Karpas-422 (cell line): ENCODE measurements at places on chromosomes 7 and 10.

- DNase-seq: no peak
Observed at GRCh38 chr10:84054743-84055142, 84.6 kb upstream of the GHITM start.

GRCh38 chr7:109745677-109746410 lies 1176.2 kb downstream of the DNAJB9 start:
- DNase-seq: no peak

DNA sequence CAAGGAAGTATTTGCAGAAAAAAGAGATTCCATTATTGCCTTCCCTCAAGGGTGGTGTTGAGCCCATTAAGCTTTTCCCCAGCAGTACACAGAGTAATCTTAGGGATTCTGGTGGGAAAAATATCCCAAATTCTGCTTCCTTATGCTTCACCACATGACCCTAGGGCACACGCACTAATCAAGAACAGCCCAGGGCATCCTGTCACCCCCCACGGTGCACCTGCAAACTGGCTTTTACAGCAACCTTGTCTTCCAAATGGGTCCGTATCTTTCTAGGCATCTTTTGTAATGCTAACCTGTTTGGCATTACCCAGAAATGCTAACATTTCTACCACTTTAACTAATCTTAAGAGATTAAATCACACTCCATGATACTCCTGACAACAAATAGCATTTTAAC lies 926 bp upstream of the C7orf33 start:
- DNase-seq: no peak

DNA sequence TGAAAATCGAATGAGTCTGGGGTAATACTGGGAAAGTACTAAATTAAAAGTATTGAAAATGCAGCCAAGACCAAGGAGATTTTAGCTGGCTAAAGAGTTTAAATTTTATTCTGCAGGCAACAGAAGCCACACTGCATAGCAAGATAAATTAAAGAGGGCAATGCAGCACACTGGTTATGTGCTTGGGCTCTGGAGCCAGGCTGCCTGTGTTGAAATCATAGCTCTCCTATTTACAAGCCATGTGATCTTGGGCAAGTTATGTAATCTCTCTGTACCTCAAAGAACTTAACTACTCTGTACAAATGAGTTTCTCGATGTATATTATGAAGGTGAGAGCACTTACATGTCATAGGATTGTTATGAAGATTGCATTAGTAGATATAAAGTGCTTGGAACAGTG lies 9.9 kb downstream of the SLC25A13 start:
- DNase-seq: peak; percentile 37

GRCh38 chr7:69953136-69954067 lies 355.1 kb downstream of the AUTS2 start:
- DNase-seq: peak; percentile 76

DNA sequence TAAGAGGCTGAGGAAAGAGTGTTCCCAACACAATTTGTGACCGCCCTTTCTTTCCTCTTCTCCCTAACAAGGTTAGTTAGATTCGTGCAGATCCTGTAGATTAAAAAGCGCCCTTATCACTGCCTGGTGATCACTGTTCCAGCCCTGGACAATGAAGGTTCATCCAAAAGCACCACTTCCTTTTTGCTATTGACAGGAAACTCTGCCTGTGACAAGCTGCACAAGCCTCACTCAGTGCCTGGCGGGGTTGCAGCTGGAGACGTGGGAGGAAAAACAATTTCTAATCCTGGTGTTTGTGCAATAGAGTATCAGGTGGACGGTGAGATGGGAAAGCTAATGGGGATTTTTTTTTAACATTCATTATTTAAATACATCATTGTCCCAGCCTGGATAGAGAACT lies 105.9 kb upstream of the CAV2 start:
- DNase-seq: no peak

DNA sequence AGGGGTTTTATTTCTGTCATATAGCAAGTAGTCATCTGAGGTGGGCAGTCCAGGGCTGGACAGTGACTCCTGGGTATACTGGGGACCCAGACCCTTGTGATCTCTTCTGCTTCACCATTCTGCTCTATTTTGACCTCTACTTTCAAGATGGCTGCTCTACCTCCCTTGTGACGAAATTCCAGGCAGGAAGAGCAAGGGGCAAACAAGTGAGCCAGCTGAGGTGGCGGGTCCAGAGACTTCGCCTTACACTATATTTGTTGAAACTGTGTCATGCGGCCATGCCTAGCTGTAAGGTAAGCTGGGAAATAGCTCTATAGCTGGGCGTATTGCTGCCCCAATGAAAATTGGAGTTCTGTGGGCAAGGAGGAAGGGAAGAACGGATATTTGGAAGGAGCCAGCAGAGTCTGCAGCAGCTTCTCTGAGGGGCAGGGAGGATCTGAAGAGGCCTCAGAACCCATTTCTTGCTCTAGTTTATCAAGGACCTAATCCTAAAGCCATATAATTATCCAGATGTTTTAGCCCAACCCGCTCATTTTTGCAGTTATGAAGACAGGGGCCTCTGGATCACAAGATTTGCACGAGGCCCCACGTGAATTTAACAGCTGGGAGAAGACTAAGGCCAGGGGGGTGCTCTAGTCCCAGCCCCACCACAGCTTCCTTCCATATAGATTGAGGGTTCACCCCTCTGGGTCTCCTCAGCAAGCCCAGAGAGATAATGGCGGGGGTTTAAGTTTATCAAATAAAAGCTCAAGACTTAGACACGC lies 7.7 kb upstream of the CPA1 start:
- DNase-seq: no peak

- DNase-seq: no peak
Observed at GRCh38 chr10:651692-652091, 37.8 kb downstream of the DIP2C start.

- DNase-seq: no peak
Observed at GRCh38 chr7:142263598-142264380, 5.9 kb upstream of the PRSS58 start.

DNA sequence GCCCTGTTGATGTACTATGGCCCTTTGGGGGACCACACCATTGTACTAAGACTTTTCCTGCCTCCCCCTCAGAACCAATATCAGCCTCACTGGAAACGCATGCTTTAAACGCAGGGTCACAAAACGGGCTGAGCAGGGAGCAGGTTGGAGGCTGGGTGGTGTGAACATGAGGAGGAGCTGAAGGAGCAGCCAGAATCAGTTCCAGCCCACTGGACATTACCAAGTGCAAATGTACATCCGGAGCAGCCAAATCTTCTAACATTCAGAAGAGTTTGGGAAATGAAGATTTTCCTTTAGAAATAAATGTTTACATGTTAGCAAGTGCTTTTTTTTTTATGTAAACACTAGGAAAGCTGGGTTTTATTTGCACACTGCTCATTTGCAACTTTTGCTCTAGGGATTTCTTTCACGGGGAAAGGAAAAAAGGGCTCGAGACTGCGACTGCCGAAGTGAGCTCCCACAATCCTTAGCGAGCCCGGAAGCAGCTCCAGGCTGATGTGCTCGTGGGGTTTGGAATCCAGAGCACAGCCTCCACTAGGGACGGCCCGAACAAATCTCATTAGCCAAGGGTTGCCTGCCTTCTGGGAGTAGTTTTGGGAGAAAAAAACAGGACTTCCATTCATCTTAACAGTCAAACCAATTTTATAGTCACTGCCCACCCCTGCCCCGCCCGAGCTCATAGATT lies 108.0 kb upstream of the YAE1 start:
- no peak for DNase-seq

- no peak for DNase-seq
Observed at GRCh38 chr7:71005109-71005508, 126.8 kb upstream of the GALNT17 start.

DNA sequence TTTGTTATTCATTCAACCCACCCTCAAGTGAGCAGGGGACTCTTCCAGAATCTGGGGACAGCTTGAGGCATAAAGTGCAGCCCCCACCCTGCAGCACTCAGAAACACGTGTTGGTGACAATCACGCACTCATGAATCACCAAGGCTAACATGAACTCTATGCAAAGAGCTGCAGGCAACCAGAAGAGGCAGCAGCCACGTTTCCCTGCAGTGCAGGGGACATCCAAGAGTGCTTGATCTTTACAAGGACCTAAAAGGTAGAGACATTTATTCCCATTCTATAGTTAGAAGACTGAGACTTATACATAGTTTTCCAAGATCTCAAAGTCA lies 135.2 kb upstream of the GDF10 start:
- DNase-seq: no peak

DNA sequence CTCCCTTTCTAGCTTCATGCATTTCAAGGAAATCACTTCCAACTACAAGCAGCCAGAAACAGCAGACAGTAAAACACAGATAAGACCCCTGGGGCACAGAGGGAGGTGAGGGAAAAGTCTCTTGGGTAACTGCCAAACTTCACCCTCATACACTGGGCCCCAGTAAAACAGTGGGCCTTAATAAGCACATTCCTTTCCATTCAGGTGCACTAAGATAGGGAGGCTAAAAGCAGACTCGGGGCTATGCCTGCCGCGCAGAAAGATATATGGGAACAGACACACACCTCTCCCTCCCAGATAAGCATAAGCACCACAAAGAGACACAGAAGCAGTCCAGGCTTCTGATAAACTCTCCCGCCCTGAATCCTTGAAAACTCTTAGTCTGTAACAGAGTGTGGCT lies 117.0 kb downstream of the TYW1B start:
- DNase-seq: no peak

GRCh38 chr7:18352339-18353255 lies 143.0 kb upstream of the HDAC9 start:
- DNase-seq: peak; percentile 76

DNA sequence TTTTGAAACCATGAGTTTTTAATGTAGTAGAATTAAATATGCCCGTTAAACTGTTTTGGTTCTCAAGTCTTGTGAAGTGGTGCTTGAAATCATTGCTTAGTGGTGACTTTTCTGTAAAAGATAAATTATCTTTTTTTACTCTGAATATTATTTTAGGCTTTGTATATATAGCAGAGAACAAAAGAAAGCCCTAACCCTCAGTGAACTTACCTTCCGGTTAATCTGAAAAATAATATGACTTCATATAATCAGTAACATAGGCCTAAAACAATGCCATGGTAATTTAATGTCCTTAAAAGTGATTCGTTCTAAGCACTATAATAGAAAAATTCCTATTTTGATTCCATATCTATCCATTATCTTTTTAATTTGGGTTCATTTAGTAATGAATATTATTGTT lies 21.8 kb downstream of the AKAP9 start:
- DNase-seq: no peak

DNA sequence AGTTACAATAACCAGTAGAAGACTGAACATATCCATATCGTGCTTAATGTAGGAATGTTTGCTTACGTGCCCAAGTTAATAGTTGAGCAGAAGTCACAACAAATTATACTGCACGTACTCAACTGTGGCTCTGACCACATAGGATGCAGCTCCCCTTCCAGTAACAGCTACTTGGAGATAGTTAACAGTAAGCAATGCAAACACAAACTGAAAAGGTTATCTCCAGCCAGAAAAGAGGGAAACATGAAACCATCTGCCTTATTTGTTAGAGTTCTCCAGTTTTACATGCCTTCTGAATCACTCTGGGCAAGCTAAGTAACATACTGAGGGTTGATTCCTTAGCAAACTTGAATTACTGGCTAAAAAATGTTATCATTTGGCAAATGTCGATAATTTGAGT lies 9.8 kb downstream of the DHX32 start:
- DNase-seq: no peak

DNA sequence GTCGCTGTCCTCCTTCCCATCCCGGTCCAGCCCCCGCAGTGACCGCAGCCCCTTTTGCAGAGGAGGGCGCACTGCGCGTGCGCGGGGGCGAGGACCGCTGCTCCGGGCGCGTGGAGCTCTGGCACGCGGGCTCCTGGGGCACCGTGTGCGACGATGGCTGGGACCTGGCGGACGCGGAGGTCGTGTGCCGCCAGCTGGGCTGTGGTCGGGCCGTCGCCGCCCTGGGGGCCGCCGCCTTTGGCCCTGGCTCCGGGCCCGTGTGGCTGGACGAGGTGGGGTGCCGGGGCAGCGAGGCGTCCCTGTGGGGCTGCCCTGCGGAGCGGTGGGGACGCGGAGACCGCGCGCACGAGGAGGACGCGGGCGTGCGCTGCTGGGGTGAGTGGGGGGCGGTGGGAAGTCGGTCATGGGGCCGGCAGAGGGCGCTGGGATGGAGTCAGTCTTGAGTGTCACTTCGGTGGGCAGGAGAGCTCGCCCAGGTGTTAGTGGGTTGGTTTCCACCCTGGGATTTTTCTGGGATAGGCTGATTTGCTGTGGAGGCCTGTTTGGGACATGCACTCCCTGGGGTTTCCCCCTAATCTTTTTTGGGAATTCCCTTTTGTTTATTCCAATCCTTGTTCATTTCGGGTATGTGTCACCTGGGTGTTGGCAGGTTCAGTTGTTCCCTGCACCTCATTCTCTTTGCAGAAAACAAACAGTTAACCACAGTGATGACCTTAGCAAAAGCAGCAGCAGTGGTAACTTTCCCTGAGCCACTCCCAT lies 11.6 kb downstream of the SCART1 start:
- no peak for DNase-seq

DNA sequence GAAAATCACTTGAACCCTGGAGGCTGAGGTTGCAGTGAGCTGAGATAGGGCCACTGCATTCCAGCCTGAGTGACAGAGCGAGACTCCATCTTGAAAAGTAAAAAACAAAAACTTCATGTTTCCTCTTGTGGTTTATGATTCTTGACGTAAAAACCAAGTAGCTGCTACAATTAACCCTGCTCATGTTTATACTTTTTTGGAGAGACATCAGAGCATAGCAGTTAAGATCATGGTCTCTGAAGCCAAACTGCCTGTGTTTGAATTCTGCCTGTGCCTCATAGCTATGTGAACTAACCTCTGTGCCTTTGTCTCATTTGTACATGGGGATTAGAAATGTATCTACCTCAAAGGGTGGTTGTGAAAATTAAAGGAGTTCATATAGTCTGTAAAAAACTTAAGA lies 27.2 kb downstream of the SUV39H2 start:
- no peak for DNase-seq

GRCh38 chr7:31333291-31333690 lies 7.2 kb downstream of the NEUROD6 start:
- DNase-seq: no peak

GRCh38 chr7:101586906-101587677 lies 42.0 kb downstream of the MYL10 start:
- peak; percentile 44 for DNase-seq

GRCh38 chr7:83267141-83267631 lies 104.5 kb upstream of the PCLO start:
- DNase-seq: no peak

DNA sequence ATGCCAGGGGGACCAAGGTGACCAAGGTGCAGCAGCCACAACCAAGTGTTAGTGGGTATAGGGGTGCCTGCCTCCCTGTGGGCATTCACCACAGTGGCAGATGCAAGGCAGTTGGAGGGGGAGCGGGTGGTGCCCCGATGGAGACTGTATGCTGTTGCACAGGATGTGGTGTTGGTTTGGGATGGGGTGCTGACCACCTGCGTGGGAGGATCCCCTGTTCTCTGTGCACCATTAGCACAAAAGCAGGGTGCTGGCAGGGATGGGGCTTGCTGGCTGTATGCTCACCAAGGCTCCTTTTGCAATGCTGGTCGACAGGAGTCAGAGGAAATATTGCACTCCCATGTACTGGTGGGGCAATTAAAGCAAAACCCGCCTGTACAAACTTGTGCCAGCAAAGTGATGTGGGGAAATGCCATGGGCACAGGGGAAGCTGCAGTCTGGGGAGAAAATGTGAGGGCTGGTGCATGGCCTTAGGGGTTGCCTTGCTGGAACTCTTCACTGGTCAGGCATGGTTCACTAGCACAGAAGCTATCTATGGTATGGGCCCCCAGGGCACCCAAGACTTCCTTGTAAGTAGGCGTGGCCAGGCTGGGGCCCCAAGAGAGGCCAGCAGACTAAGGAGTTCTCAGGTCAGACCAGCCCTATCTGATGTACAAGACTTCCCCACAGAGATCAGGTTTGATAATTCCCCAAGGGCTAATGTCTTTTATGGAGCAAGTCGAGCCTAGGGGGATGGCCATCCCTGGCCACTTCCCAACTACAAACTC lies 51.9 kb upstream of the GNAT3 start:
- no peak for DNase-seq
